ENCODE measurements at places on chromosomes 5 and 9.

GRCh38 chr9:125074976-125075375 is 68.4 kb downstream of the SCAI start:
- DNase-seq: no peak

GRCh38 chr5:110258460-110259216 is 467.8 kb downstream of the TMEM232 start:
- no peak for DNase-seq

DNA sequence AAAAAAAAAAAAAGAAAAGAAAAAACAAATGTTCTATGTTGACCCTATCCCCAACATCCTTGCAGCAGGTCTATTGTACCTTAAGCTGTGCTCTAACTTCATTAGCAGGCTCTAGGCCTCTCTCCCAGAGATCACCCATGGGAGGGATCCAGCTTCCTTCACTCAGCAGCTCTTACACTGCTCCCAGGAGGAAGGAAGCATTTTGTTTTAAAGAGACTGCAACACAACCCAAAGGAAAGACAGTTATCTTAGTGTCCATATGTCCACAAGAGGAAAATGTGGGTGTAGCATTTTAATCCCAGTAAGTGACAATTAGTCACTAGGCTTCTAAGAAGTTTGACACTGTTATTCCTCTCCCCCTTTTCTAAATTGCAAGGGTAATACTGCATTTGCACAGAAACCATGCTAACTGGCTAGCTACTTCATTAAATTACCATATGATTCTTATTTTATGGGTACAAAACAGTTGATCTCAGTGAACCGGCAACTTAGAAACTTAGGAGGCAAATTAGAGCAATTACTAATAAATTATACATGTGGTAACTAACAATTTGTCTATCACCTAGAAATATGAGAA is 58.8 kb downstream of the MARCHF3 start:
- DNase-seq: peak; percentile 65

- DNase-seq: no peak
Observed at GRCh38 chr9:14240537-14240936, 73.4 kb downstream of the NFIB start.

GRCh38 chr5:98308231-98308630 is 465.2 kb upstream of the RGMB start:
- DNase-seq: no peak

DNA sequence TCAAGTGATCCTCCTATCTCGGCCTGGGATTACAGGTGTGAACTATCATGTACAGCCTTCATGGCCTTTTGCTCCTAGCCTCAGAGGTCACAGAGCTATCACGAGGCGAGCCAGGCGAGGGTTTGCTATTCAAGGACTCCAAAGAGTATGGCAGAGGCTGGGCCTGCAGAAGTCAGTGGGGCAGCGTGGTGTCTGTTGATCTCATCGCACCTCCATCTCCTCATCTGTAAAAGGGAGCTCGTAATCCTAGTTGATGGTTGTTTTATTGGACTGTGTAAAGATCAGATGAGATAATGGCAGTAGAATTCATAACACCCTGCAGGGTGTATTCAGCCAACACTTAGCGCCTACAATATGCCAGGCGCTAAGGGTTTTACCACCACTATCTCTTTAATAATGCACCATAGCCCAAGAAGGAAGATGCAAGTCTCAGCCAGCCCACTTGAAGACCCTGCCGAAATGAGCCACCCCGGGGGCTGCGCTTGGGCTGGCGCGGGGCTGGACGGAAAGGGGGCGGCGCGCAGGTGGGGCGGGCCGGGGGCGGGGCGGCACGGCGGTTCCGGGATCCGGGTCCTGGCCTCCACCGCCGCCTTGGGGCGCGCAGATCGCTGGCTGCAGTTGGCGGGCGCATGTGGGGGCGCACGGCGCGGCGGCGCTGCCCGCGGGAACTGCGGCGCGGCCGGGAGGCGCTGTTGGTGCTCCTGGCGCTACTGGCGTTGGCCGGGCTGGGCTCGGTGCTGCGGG is at the start of gene GALNT12:
Gene GALNT12, plus strand, starts transcription at position 601 of the 744 bp plus-strand sequence. Its CDS starts 29 bp downstream, at position 630.
- DNase-seq: no peak

GRCh38 chr9:1832960-1833359 is 182.2 kb upstream of the SMARCA2 start:
- DNase-seq: no peak

GRCh38 chr5:121668635-121669034 is 183.0 kb upstream of the FTMT start:
- DNase-seq: no peak

- no peak for DNase-seq
Observed at GRCh38 chr5:142289708-142290576, 34.9 kb downstream of the SPRY4 start.
